Fibroblast of upper back skin (primary cell): ENCODE measurements at places on chromosomes 12 and 14.

DNA sequence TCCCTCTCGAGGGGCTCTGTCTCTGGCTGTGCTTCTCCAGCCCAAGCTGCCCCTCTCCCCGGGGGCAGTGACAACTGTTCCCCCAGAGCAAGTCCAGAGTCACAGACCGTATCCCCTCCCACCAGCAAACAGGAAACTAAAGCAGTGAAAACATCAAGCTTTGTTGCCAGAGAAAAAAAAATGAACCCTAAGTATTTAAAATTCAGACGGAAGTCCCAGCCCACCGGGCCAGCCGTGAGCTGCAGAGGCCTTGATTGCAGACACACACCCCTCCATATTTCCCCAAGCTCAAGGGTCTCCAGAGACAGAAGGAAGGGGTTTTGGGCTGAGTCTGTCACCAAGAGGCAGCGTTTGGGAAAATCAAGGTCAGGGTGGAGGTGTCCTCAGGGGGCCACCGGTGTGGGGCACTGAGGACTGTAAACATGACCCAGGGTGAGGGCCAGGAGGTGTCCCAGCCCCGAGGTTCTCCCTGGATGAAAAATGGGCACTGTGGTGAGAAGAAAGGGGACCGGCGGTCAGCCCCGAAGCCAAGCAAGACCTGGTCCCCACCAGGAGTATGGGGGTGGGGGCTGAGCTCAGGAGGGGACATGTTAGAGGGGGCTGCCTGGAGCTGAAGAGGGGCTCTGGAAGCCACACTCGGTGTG is 7.7 kb downstream of the PHETA1 start:
- no peak for DNase-seq

- DNase-seq = peak; percentile 53
Observed at GRCh38 chr14:23559010-23559925, 3.2 kb downstream of the THTPA start.

DNA sequence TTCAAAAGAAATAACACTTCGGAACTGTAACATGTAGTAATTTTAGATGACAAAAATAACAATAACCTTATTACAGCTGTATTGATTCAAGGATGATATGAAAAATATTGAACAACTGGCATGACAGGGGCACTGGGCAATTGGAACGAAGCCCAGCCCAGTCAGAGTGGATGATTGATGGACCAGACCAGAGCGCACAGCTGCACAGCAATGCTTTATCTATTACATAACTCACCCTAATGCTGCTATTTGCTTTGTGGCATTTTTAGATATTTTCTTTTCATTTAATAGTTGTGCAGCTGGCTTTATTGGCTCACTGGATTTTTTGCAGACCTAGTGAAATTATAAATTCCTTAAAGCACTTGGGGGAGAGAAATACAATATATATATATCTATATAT is 26.9 kb upstream of the FERMT2 start:
- DNase-seq = no peak

DNA sequence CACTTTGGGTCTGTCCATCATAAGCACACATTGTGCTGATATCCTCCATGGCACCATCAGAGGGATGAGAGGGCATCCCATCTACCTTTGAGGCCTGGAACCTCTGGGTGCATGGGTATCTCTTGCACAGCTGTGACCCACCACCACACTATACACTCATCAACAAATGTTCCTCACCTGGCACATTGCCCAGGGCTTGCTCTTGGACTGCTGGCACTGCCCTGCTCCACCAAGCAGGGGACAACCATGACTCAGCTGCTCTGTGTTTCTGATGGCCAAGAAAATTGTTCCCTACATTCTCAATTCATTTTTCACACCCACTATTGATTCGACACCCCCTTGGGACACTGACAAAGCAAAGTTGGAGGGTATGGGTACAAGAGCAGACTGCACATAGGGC is 155.5 kb downstream of the PTPRO start:
- no peak for DNase-seq

GRCh38 chr14:81221579-81222102 is 882 bp upstream of the GTF2A1 start:
- peak; percentile 20 for DNase-seq

DNA sequence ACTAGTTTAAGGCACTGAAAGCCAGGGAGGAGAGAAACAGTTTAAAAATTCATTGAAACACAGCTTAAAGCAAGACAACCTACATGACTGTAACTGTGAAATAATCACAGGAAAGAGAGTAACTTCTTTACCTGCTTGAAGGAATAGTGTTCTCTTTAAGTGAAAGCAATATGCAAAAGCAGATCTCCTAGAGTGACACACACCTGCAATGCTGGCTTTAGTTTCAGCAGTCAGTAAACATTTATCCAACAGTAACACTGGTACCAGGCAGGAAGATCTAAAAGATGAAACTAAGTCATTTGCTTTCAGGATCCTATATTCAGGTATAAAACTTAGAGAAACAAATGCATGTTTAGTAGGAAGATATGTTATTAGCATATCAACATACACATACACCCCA is 85.3 kb upstream of the PPM1H start:
- no peak for DNase-seq

DNA sequence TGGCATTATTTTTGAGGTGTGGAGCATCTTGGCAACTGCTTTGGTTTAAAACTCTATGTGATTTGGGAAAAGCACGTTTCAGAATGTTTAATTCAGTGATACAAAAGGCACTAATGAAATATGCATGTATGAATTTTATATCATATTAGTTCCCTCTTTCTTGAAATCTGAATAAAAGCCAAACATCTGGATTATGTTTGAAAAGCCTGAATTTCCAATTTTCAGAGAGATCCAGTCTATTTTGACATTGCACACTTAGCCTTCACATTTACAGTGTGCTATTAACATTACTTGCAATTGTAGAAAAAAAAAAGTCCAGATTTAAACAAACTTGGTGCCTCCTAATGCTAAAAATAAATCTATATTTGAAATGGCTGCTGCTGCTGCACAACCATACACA is 219.1 kb upstream of the NPAS3 start:
- no peak for DNase-seq

DNA sequence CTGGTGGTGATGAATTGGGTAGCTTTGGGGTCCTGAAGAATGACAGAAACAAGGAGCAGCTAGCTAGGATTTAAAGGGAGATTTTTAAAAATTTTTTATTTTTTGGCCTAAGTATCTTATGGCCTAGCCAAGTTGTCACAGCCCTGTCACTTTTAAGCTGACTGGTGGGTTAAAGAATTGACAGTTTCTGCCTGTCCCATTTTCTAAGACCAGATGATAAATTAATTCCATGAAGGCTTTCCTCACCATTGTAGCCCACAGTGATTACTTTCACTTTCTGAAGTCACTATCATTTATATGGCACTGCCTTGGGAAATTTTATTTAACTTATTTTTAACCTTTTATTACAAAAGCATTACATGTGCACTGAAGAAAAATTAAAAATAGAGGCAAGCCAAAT is 43.2 kb downstream of the BICDL1 start:
- DNase-seq = no peak

DNA sequence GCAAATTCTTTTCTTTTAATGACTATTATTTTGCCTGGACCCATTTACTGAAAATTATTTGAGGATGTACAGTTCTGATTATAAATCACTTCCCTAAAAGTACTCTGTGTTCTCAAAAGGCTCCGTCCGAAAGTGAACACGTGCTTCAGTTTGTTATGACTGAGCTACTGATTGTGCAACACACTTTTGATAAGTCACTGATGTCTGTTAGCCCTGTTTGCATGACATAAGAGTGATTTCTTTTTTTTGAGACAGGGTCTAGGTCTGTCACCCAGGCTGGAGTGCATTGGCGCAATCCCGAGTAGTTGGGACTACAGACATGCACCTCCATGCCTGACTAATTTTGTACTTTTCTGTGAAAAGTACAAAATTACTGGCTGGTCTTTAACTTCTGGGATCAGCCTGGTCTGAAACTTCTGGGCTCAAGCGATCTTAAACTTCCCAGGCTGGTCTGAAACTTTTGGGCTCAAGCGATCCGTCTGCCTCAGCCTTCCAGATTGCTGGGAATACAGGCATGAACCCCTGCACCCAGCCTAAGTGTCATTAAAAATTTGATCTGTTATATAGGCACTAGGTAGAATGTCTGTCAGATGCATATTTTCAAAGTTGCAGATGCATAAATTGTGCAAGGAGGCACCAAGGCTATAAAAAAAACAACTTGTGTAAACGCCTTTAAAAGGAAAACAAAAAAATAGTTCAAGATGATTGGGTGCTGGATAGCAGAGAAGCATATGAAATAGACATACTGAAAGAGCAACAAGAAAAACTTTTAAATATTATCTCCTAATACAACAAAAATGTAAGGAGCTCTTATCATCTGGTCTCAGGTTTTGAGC is 111.5 kb downstream of the SRGAP1 start:
- DNase-seq = no peak

GRCh38 chr12:72207486-72208409 is 64.4 kb upstream of the TRHDE start:
- DNase-seq = no peak

DNA sequence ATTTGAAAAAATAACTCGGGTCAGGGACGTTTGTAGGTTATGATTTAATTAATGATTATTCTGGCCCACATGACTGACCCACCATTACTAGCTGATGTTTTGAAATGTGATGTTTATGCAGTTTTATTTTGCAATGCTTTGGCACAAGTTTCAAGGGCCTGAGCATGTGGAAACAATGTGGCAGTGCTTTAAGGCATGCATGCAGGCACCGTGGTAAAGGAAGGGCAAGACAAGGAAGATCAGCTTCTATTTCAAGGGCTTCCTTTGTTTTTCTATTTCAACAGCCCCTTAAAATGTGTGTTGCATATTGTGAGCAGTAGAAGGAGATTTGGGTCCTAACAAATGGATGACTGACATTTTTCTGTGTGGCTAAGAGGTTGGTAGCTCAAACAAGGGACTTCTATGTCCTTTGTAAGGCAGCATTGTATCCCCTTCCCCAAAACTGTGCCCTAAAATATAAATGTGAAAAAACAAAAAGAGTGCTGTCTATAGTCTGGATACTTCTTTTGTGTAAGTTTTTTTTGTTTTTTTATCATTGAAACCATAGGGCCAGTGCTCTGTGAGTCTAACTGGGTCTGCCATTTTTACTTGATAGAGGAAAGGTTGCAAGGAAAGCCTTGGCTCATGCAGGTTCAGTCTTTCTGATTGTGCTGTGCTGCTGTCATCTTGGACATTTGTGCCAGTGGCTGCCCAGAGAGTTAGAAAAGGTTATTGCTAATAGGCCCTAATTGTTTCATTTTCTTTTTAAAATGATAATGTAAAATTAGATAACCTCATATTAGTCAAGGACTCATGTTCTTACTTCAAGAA is 103.5 kb downstream of the FGD4 start:
- DNase-seq = no peak

DNA sequence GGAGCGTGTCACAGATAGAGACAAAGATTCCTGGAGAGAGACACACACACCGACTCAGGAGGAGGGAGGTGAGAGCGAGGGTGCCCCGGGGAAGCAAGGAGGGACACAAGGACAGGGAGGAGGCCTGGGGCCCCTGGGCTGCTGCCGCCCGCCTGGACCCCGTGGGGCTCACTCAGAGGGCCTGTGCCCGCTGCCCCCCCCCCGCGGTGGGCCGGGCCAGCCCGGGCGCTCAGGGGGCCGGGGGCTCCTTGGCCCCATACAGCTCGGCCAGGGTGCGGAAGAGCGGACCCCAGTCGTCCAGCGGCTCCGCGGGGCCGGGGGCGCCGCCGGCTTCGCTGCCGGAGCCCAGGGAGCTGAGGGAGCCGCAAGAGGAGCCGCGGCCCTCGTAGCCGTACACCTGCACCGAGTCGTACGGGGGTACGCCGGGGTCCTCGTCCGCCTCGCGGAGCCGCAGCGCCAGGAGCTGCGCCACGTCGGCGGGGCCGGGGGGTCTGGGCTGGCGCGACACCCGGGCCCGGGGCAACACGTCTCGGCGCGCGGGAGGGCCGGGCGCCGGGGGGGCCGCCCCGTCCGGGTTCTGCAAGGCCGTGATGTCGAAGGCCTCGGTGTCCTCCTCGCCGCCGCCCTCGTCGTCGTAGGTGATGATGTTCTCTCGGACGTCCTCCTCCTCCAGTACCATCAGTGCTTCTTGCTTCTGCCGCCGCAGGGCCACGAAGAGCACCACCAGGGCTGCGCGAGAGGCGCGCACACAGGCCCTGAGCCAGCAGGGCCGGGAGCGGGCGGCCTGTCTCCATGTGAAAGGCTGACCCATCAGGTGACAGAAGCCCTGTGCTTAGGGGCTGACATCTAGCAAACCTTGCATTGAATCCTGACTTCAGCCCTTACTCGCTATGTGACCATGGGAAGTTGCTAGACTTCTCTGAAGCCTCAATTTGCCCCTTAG is 6.0 kb downstream of the PSMB11 start:
- no peak for DNase-seq

DNA sequence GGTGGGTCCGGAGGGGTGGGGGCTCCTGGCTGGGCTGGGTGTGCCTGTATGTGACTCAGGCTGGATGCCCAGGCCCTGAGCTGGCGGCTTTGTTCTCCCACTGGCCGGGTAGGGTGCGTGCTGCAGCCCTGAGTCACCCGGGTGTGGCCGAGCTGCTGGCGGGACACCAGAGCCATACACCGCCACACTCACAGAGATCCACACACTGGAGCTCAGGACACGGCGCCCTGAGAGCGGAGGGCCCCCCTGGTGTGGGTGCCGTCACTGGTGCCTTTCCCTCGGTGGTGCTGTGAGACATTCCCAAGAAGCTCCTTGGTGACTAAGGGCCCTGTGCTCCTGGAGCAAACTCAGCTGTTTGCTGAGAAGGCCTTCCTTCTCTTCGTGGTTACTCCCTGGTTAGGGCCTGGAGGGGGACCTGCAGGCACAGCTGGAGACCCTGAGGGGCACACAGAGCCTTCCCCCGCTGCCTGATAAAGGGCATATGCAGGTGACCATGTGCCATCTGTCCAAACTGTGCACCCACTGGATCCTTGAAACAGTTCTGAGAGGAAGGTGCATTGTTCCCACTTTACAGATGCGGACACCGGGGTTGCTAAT is 44.3 kb downstream of the KRT80 start:
- DNase-seq = peak; percentile 98

DNA sequence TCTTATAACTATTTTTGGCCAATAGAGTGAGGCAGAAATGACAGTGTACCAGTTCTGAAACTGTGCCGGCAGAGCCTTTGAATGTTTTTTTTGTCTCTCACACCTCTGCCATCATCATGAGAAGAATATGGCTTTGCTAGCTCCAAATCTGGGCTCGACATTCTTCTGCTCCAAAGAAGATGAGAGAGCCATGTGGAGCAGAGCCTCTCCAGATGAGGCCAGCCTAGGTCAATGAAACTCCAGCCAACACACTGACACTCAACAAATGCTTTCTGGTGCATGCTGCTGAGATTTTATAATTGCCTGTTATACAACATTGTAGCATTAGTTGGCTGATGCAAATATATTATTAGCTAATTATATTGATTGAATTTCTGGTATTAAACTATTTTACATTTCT is 154.7 kb downstream of the SLC38A4 start:
- DNase-seq = no peak

GRCh38 chr12:77031745-77032144 is 33.6 kb downstream of the E2F7 start:
- DNase-seq = no peak

- DNase-seq = peak; percentile 91
Observed at GRCh38 chr12:67509666-67510386, 138.7 kb upstream of the DYRK2 start.

DNA sequence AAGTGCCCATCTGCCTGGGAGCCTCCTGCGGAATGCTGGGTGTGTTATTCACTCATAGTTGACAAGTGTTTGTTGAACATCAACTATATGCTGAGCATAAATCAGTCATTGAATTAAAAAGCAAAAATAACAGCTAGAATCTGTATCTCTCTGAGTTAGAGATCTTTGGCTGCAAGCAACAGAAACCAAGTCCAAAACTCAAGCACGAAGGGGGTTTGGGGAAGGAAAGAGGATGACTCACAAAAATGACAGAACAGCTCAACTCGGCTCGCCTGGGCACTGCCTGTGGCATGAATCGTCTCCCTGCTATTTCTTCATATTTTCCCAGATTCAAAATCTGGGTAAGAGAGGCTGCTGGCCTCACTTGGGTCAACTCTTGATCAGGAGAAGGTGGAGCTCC is 72.6 kb upstream of the NCOR2 start:
- DNase-seq = peak; percentile 76
